ENCODE measurements at places on chromosomes 12 and 14. TPM values are rescaled to one million over a fixed set of nuclear protein-coding genes. Genes with fewer than 3 reads are reported as not detected.

The MYL2 gene
- not detected for total RNA-seq

The TBC1D30 gene
- total RNA-seq: 14.0 TPM

The RGS6 gene
- not detected for total RNA-seq

The PELI2 gene
- total RNA-seq: 11.3 TPM

The SLC25A21 gene
- 1.3 TPM for total RNA-seq

The CLEC6A gene
- total RNA-seq: not detected
